ENCODE measurements at places on chromosomes 1 and 21.

DNA sequence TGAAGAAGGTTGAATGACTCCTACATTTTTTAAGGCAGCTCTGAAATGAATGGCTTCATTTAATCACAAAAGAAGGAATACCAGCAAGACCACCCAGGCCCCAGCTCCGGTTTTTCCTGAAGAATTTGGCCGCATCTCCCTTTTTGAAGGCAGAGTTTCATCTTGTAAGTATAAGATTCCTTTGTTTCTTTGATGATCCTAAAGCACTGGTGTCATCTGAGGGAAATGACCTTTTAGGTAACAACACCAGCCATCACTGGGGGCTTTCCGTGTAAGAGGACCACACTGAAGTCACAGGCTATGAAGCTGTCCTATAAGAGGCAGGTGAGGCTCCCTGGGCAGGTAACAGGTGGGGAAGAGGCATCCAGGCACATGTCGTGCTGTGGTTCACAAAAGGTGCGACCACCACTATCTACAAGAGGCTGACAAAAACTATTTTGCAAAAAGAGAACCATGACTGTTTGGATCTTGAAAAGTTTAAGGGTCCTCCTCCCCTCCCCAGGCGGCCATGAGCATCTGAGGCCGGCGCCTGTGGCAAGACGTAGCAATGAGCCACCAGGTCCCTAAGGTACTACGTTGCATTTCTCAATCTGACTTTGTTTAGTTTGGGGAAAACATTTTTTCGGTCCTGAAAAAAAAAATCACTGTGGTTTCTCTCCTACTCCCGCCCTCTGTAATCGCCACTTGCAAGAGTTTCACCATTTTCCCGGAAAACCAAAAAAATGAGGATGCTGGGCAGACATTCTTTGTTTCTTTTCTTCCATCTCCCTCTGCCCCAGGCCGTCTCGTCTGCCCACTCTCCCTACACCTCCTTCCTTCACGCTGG, 46.3 kb upstream of the IRF2BP2 start:
- no peak for DNase-seq

DNA sequence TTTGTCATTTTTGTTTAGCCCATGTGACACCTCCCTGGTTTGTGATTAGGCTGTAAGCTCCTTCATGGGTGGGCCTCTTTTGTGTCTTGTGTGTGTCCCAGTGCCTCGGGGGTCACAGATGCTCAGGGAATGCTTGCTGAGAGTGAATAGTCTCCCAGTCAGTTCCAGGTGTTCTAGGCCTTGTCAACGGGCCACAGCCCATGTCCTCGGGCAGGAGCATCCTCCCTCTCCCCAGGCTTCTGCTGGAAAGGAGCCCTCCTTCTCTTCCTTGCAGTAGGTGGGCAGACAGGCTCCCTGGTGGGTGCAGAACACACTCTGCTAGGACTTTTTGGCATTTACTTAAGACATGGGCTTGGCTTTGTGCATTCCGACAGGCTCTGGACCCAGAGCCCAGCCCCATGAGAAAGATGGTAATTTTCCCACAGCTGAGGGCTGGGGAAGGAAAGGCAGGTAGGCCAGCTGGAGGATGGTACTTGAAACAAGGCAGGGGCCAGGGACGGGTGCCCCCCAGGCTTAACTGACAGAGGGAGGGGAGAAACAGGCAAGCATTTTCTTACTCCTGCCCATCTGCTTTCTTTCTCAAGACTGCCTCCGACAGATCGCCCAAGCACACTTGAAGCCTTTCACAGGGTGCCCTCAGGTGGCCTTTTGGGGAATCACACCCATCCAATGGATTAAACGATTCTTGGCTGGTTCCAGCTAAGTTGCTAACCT, 7.1 kb upstream of the CPLANE2 start:
- DNase-seq = peak; percentile 86

DNA sequence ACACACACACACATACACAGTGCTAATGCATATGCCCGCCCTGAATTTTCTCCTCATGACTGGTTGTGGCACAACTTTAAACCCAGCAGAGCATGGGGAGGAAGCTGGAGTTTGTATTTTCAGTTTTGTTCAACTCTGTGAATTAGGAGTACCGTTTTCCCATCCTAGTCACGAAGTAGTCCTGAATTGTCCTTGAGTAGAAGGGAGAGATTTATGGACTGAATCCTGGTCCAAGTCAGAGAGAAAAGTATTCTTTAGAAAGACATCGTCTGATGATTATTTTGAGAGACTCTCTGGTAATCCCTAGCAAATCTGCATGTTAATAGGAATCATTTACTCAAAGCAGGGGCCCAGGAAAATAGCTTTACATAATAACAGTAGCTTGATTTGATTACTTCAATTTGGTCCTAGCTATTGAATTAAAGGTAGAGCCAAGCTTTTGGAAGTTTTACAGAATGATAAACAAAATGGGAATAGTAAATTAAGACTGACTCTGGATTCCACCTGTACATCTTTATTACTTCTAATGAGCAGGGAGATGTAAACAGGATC, 60.5 kb upstream of the OLIG2 start:
- DNase-seq = no peak

DNA sequence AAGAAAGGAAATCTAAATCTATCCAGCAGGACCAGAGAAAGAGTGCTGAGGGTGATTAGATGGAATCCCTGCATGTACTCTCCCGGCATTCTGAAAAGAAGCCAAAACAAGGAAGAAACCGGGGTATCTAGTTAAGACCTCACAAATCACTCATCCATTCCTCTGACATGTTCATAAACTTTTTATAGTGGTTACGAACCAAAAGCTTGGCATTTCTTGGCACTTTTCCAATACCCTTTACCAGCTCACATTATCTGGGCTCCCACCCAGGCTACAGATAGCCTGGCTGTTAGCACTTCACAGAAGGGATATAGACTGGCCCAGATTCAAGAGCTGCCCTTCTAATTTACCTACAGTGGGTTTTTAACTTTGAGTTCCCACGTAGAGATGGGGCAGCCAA, 1.8 kb upstream of the C1orf74 start:
- no peak for DNase-seq

- no peak for DNase-seq
Measured at GRCh38 chr1:53545663-53546408, 86.6 kb downstream of the DMRTB1 start.

DNA sequence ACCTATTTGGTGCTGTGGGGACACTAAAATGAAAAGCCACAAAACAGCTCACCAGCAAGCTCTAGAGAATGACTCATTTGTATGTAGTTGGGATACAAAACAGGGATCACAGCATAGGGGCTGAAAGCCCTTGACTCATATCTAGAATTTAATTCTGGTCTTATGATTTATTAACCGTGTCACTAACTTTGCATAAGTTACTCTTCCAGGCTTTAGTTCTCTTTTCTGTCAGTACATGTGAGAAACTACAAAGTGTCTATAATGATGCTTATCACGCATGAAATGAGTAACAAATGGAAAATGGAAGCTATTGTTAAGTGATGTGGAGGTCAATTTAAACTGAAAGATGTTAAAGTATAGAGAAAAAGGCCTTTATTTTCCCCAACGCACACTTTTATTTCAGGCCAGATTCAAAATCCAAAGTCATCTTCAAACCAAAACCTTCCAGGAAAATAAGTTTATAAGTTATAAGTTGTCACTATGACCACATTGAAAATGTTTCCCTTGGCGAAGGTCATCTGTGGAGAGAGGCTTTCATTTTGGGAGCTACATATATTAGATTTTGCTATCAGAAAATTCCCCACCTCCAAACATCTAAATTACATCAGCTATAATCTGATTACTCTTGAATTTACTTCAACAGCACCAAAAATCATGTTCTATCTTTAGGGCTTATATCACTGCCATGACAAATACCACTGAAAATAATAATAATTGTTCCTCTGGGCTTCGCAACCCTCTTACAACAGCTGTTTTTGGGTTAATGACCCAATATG, 430.5 kb downstream of the MRPL39 start:
- no peak for DNase-seq

- no peak for DNase-seq
Measured at GRCh38 chr1:68085752-68086151, 35.3 kb upstream of the DIRAS3 start.

DNA sequence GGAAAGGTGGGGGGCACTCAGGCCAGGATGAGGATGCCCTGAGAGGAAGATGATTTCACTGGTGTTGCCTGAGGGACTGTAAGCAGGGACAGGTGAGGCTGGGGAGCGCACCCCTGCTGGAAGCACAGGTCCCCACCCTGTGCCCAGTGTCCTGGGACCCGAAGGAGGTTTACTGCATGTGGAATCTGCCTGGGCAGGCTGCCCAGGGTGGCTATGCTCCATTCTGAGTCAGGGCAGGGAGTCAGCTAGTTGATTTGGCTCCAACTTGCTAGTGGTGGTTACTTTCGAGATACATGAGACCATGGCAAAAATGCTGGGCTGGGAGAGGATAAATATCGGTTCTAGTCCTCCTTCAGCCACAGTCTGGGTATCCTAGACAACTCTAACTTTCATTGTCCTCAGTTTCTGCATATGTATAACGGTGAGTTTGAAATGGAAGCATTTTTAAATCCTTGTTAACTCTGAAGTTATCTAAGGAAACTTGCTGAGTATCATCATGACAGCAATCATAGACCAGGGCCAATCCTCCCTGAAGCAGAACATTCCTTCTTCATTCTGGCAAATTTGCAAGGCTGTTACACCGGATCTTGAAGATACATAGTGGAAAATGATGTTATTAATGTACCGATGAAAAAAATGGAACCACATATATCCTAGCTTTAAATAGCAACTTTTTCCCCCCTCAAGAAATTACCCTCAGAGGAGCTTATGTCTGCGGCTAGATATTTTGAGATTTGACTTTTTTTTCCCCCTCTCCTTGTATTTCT, 7.7 kb downstream of the TLR5 start:
- DNase-seq = no peak

GRCh38 chr1:47774986-47775834, 222.0 kb downstream of the TRABD2B start:
- no peak for DNase-seq

- DNase-seq = no peak
Measured at GRCh38 chr1:155835548-155835947, 21.5 kb downstream of the GON4L start.
